GM03348 (cell line): ENCODE measurements at places on chromosomes 1 and 21.
A peak's percentile ranks its signal among the peaks of the same experiment; 100 is the strongest.

DNA sequence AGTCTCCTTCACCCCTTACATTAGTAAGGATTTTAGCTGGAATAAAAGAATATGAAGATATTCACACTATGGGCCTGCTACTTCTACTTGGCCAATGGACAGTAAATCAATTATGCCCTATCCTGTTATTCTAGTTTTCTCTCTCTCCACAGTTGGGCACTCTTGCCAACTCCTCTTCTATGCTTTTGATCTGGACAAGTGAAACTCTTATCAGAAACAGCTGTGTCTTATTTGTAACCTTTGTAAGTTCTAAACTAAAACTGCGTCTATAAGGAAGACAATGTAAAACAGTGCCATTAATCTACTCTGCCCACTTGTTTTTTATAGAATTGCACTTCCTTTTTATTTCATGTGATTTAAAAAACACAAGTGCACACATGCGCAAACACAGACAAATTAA, 244.0 kb upstream of the DMRTA2 start:
- no peak for DNase-seq

DNA sequence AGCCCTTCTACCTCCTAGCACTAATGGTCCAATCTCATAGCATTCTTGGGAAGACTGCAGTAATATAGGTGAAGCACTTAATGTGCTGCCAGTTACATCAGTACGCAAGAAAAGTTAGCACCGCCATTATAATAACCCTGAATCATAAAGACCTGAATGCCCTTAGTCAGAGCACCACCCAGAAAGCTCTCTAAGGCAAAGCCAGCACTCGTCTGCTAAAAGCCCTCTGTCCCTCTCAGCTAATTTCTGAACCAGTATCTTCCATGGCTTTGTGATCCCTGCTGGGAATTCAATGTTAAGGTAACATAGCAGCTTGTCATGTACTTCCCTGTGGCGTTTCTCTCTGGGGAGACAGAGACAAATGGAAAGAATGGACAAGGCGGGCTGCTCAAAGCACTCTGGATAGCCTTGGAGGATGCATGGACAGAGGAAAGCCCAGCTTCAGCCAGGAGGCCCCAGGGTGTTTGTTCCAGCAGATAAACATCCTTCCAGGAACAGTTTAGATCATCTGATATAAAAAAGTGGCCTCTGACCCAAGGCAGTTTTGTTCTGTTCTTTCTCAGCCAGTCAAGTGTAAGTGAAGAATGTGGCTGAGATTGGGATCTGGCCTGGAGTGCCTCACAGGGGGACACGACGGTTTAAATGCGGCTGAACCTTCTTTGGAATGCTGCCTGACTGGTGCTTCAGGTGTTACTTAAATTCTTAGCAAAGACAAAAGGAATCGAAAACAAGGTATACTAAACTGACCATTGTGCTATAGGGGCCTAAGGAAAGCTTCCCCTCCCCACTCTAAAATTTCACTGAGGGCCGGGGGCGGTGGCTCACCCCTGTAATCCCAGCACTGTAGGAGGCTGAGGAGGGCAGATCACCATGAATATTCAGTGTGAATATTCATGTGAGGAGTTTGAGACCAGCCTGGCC, 58.1 kb upstream of the VTCN1 start:
- no peak for DNase-seq

DNA sequence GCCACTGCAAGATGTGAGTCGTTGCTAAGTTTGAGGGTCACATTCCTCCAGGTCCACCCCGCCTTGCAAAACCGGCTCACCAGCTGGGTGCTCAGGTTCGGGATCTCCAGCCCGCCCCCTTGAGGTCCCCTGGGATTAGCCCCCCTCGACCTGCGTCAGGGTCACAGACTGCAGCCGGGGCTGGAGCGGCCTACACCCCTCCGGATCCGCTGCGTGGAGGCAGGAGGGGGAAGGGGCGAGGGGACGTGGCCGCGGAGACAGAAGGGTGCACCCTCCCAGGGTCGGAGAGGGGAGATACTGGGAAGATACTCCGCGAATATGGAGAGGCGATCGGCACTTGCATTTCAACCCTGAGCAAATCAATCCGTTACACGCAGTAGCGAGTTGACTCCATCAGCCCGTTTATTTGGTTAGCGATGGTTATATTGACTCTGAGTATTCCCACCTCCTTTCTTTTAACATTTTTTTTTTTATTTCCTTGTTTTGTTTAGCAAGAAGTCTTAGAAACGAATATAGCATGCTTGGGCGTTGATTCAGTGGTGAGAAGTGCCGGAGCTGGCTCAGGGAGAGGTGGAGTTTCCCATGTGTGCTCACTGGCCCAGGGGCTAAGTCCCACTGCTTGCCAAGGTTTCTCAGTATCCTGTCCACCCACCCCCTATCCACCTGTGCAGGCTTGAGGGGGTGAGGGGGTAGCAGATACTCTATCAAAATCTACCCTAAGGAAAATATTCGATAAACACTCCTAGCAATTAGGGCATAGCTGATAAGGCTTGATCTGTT, 997 bp downstream of the IFNAR2 start:
- peak; percentile 66 for DNase-seq

GRCh38 chr1:154711416-154711815, 103.4 kb upstream of the ADAR start:
- no peak for DNase-seq

DNA sequence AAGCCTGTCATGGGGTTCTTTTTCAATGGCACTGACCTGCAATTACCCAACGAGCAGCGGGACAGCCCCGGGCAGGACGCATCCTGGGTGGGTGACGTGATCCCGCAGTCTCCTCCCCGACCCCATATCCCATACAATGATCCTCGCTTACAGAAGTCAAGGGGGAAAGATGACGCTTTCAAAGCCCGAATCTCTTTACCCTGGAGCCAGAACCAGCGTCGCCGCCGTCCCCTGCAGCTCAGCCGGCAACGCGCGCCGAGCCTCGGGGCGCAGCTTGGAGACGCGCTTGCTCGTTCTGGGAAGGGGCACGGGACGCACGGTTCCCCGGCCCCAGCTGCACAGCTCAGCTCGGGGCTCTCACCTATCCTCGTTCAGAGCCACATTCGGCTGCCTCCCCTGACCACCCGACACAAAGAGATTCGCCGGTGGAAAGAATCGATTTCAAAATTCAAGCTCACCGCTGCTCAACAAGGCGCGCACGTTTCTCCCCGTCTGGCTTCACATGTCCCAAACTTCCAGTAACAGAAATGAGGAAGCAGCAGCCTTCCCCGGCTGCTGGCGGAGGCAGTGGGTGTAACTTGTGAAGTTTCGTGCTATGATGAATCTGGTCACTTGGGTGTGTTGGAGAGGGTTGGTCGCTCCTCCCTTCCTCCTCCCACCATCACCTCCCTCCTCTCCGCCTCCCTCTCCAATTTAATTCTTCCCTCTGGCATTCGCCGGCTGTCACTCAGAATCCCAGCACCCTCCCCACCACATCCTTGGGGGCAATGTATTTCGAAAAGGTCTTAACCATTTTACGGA, at the start of gene TIAM1:
Gene TIAM1 (minus strand): TSS at position 582 of the 801 bp plus-strand sequence. CDS start 77,289 bp downstream, outside the sequence.
- peak; percentile 81 for DNase-seq

GRCh38 chr1:4797016-4797410, 142.6 kb downstream of the AJAP1 start:
- no peak for DNase-seq

GRCh38 chr1:5525597-5526384, 466.4 kb downstream of the NPHP4 start:
- no peak for DNase-seq

GRCh38 chr1:67947114-67947513, 103.3 kb downstream of the DIRAS3 start:
- DNase-seq: no peak

DNA sequence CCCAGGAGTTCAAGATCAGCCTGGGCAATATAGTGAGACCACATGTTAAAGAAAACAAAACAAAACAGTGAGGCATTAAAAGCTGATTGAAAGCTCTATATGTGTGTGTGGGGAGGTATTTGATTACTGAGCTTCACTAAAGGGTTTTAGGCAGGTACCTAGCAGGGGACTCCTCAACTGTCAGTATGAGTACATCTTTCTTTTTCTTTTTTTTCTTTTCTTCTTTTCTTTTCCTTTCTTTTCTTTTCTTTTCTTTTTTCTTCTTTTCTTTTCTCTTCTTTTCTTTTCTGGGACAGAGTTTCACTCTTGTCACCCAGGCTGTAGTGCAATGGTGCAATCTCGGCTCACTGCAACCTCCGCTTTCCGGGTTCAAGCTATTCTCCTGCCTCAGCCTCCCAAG, 8.5 kb upstream of the MYCL start:
- no peak for DNase-seq

GRCh38 chr1:239558991-239559390, 172.6 kb downstream of the CHRM3 start:
- no peak for DNase-seq

DNA sequence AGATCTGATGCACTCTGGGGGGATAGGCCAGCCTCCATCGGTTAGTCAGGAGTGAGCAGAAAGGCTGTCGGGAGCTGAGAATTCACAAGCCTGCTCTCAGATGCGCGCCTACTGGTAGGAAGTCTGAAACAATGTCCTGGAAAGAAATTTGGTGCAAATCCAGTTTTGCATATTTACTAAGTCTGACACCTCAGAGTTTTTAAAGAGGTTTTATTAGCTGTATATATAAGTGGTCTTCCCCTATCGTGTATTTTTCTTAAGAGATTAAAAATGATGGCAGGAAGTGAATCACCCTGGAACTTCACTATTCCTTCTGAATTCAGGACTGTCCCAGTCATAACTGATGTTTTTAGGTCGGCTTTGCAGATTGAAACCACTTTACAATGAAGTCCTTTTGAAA, 99.8 kb upstream of the C1orf105 start:
- DNase-seq: peak; percentile 28

DNA sequence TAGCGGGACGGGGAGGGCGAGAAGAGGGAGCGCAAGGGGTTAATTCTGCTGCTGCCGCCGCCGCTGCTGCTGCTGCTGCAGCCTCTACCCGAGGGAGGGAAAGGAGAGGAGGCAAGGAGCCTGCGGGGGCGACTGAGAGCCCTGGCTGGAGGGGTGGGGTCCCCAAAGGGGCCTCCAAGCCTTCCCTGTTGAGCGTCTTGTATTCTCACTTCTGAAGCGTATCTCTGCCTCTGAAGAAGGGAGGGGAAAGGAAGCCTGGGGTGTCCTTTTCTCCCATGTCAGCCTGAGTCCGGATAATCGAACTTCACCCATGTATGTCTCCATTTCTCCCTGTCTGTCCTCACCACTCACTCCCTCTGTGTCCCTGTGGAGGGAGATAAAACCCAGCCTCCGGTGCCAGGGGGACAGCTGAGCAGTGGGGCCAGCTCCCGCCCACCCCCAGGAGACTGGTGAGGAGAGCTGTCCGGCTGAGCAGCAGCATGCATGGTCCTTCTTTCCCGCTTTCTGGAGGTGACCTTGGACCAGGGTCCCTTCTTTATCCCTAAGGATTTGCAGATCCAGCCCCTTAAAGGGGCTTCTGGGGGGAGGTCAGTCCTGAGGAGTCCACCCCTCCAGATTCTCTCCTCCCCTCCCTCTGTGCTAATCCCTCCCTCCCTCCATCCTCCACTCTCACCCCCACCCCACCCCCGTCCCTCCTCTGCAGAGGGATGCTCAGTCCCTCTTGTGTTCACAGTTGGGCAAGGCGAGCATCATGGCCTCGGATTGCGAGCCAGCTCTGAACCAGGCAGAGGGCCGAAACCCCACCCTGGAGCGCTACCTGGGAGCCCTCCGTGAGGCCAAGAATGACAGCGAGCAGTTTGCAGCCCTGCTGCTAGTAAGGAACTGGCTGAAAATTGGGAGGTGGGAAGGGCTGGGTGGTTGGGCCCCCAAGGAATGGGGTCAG, 1.0 kb downstream of the NCDN start:
- peak; percentile 51 for DNase-seq

- no peak for DNase-seq
Observed at GRCh38 chr1:207191061-207191460, 87.0 kb downstream of the C4BPA start.

GRCh38 chr1:248923352-248924338, 17.6 kb downstream of the PGBD2 start:
- no peak for DNase-seq

GRCh38 chr1:36135796-36136195, 10.8 kb upstream of the COL8A2 start:
- no peak for DNase-seq

DNA sequence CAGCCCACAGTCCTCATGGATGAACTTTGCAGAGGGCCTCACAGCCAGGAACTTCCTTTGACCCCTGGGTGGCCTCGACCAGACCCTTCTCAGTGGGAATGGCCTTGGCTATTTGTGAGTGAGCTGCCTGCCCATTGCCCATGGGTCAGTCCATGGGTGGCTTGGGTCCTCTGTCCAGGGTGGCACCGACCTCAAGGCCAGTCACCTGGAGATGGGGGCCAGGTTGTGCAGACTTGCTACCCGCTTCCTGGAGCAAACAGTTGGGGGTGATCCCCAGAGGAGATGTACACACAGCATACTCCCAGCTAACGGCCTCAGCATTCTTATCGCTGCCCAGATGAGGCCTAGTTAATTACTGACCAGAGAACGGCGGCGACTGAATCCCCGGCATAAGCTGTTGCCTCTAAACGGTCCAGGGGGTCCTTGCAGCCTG, 23.1 kb upstream of the IFNLR1 start:
- DNase-seq: no peak

GRCh38 chr1:61776091-61776490, 33.8 kb downstream of the PATJ start:
- DNase-seq: no peak

DNA sequence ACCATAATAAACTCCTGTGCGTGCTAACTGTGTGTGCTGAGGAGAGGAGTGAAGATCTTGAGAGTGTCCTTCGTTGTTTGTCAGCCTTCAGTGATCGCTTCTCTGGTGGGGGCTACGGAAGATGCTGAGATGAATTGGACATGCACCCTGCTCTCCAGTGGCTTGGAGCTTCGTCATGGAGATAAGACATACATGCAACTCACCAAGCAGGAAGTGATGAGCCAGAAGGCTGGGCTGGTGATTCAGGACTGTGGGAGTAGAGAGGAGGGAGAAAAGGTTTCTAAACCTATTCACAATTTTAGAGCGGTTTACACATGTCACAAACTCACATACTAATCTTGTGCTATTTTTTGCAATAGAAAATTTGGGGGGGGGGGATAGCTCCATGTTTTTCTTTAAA, 128.9 kb upstream of the ADAR start:
- peak; percentile 82 for DNase-seq

GRCh38 chr1:222918801-222919477, 104.1 kb downstream of the DISP1 start:
- DNase-seq: no peak

GRCh38 chr1:211811848-211812247, 18.7 kb downstream of the LPGAT1 start:
- DNase-seq: no peak

- no peak for DNase-seq
Observed at GRCh38 chr1:83958704-83959103, 40.2 kb downstream of the TTLL7 start.

- peak; percentile 49 for DNase-seq
Observed at GRCh38 chr1:151579436-151580225, 32.2 kb upstream of the SNX27 start.

DNA sequence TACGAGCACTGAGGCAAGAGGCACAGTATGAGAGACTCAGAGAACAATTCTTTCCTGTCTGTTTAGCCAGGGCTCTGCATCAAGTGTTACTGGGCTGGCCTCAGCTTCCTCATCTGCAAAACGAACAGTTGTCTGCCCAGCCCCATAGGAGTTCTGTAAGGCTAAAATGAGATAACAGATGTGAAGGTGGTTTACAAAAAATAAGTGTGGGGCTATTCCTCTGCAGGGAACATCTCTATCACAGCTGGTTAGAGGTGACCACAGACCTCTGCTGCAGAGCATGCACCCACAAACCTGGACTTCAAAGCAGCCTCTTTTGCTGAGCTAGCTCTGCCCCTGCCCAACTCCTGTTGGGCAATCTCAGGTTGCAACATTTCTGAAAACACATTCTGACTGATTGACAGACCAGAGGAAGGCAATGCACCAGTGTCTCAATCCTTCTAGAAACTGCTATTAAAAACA, 10.5 kb upstream of the OLIG1 start:
- DNase-seq: no peak
